ENCODE measurements at places on chromosomes 2 and 18.

- no peak for DNase-seq
Observed at GRCh38 chr2:155722290-155722689, 610.2 kb downstream of the NR4A2 start.

GRCh38 chr18:37702841-37703240 is 137.2 kb upstream of the CELF4 start:
- no peak for DNase-seq

- no peak for DNase-seq
Observed at GRCh38 chr2:3488061-3488531, 31.2 kb downstream of the ADI1 start.

DNA sequence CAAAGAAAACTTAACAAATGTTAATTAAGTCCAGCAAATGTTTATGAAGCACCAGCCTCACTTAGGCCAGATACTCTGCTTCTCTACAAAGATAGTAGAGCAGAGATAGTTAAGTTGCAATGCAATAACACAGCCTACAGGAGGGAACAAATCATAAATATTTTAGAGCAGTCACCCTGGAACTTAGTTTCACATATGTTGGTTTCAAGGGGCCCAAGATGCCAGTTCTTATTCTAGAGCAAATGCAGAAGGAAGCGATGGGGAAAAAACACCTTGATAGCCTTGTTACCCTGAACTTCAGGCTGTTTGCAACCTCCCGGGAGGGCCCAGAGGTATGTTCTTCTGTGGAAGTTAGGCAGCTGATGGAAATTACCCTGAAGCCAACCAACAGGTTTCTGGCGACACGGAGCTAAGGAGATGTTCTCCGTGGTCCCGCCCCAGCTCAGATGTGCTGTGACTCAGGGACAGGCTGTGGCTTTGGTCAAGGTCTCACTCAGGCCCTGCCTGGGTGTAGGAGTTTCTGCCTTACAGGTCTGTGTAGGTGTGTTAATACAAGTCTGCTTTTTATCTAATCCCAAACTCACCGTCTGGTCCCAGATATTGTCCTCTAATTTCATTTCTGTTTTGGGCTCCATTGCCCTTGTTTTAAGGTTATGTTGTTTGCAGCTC is 3.8 kb downstream of the CTIF start:
- no peak for DNase-seq

- no peak for DNase-seq
Observed at GRCh38 chr2:118264232-118264990, 176.1 kb downstream of the INSIG2 start.

DNA sequence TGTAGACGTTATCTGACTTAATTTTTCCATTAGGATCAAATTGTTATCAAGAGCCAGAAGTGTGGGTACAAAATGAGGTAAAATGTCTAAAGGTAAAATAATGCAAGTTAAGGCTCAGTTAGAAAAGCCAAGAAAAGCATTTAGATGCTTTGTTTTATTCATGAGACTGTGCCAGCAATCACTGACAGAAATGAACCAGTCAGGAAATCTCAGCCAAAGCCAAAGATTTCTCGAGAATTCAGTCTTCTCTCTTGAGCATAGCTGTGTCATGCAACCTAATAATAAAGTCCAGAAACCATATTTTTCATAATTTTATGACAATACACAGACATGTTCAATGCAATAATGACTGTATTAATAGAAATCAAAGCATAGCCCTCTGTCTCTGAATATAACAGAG is 43.5 kb upstream of the ZNF397 start:
- no peak for DNase-seq

GRCh38 chr2:204491528-204491927 is 53.7 kb upstream of the PARD3B start:
- DNase-seq, result no peak

DNA sequence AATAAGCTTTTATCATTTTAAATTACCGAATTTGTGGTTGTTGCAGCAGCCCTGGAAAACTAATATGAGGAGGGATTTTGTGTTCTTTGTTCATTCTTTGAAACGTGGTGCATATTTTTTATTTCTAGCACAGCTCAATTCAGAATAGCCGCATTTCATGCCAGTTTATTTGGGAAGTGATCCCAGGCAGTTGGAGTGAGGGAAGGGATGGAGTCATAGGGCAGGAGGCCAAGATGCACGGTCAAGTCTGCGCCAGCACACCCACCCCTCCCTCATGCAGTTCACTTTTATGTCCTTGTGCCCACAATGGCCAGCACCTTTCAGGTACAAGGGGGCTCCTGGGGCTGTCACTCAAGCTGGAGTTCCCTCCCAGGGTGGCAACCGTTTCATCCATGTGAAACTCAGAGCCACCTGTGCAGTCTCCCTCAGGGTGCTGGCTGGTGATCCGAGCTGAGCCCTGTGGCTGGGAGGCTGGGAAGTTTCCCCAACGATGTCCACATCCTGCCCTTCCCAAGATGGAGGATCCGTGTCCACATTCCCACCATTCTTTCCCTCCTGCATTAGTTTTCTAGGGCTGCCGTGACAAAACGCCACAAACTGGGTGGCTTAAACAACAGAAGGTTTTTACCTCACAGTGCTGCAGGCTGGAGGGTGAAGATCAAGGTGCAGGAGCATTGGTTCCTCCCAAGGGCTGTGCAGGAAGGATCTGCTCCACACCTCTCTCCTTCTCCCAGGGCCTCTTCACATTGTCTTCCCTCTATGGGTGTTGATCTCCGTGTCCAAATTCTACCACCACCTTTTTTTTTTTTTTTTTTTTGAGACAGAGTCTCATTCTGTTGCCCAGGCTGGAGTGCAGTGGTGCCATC is 68.5 kb upstream of the ITGA6 start:
- DNase-seq, result no peak

DNA sequence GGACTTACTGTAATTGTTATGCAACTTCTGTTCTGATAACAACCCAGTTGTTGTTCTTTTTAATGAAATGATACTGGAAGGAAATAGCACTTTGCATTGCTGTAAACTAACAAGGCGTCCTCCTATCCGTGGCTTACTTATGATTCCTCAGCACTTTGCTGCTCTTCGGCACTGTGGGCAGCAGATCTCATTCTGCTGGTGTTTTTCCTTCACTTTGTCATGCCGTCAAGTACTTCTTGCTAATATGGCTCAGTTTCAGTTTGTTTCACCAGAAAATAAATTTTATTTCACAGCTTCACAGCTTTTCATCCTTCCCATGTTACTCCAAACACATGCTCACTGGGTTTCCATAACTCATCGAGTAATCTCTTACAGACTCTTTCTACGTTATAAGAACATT is 289.3 kb downstream of the MEIS1 start:
- no peak for DNase-seq
